Activated naive CD4-positive, alpha-beta T cell (primary cell): ENCODE measurements at places on chromosomes 12 and 14.

DNA sequence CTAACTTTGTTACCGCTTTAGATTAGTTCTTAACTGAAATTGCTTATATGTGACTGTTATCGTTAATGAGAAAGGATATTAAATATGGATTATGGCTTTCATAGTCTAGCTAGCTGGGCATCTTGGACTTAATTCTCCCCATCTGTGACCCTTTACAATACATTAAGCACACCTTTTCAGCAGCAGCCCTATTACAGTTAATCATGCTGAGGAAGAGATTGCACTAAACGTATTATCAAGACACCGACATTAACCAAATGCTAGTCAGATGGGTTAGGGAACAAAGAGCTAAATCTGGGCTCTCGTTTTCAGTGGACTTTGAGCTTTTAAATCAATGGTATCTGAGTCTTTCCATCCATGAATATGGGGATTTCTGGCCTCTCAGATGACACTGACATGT lies 447.5 kb upstream of the DCN start:
- DNase-seq: no peak

DNA sequence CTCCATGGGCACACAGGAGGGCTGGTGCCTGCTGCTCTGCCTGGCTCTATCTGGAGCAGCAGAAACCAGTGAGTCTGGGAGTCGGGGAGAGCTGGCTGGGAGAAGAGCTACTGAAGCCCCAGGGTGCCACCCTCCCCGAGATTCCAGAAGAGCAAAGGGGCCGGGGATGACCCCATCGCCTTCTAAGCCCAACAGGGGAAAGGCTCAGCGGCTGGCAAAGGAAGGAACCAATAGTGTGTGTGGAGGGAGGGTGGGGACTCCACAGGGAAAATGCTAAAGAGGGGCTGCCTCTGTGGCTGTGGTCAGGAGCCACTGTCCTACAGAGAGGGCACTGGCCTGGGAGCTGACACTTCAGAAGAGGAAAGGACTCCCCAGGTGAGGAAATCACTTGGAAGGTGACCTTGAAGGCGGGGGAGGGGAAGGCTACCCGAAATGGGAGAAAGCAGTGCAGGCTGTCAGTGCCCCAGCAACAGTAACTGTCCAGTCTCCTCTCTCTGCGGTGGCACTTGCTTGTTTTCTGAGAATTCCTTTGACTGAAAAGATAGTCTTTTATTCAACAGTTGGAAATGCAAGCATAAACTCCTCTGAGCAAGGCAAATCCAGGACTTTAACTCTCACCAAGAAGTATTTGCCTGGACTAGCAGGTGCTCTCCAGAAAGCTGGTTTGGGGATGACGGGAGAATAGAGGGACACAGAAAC lies 552 bp downstream of the TAPBPL start:
- DNase-seq: no peak

DNA sequence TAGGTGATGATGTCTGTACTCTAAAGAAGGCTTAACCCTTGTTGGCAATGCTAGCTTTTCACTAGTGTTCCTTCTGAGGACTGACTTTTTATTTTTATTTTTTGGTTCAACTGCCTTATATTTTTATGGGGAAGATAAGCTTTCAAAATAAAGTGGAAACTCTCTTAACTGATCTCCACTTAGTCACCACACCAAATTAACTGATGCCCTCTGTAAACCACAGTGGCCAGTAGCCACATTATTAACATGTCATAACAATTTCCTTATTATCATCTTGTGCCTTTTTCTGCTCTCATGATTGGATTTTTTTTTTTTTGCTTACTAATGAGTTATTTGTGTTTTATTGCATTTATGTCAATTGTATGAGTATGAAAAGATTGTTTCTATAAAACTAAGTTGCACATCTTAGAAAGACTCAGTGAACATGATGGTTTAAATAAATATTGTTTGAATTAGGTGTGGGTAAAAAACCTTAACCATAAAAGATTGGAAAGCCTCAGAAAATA lies 56.9 kb downstream of the SCFD1 start:
- no peak for DNase-seq

GRCh38 chr12:104681012-104681690 lies 224.4 kb downstream of the CHST11 start:
- DNase-seq: no peak

GRCh38 chr14:63952933-63953437 lies 100.2 kb downstream of the SYNE2 start:
- no peak for DNase-seq

DNA sequence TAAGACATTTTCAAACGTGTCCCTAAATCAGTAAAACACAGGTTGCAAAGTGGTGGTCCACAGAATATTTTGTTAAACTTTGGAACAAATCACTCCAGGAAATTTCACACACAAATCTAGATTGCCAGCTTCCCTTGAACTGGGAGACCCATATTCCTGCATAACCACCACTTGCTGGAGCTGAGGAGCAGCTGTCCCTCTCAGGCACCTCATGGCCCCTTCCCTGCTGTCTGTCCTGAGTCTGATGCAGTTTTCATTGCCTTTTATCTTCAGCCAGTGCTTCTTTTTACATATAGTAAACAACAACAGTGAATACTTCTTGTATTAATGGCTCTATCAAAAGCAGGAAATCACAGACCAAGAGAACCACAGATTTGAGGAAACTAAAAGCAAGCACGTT lies 289.3 kb downstream of the MED13L start:
- DNase-seq: no peak

- no peak for DNase-seq
Observed at GRCh38 chr12:32454075-32454474, 54.7 kb downstream of the FGD4 start.

- no peak for DNase-seq
Observed at GRCh38 chr14:56664811-56665421, 85.3 kb downstream of the TMEM260 start.

- DNase-seq: no peak
Observed at GRCh38 chr14:95903616-95904107, 27.0 kb downstream of the TUNAR start.

- no peak for DNase-seq
Observed at GRCh38 chr12:29634057-29634456, 136.6 kb upstream of the OVCH1 start.

- DNase-seq: no peak
Observed at GRCh38 chr12:129213551-129213950, 360.3 kb downstream of the GLT1D1 start.

GRCh38 chr12:27592548-27592947 lies 68.5 kb downstream of the PPFIBP1 start:
- DNase-seq: no peak

- no peak for DNase-seq
Observed at GRCh38 chr12:25971654-25972041, 13.2 kb downstream of the RASSF8 start.

DNA sequence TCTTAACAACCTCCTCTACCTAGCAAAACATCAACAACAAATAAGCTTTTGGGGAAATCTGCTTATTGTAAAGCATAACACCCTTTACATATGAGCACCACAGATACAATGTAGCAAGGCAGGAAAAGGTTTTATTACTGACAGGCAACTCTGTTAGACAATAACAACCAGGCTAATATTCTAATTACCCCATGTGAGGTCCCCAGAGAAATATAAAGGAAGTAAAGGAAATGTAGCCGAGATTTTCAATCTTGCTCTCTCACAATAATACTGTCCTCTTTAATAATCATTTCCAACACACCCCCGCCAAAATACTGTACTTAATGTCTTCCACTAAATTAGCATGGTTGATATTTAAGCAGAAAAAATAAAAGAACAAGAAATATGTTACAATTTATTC lies 14.0 kb upstream of the INSM2 start:
- DNase-seq: no peak

DNA sequence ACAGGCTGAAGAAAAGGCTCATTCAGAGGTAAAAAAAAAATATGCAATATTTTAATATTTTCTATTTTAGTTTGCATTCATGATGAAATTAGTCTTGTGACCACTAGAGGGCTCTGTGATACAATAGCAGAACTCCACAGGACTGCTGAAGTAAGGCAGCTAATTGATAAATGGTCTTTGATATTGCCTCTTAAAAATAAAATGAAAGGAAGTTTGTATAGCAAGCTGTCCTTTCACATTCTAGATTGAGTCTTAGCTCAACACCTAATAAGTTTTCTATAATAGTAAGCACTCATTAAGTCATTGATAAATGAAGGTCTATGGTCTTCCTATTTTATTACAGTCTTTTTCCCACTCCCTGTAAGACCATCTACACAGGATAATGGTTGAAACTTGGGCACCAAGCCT lies 315.7 kb downstream of the NAV3 start:
- DNase-seq: no peak

DNA sequence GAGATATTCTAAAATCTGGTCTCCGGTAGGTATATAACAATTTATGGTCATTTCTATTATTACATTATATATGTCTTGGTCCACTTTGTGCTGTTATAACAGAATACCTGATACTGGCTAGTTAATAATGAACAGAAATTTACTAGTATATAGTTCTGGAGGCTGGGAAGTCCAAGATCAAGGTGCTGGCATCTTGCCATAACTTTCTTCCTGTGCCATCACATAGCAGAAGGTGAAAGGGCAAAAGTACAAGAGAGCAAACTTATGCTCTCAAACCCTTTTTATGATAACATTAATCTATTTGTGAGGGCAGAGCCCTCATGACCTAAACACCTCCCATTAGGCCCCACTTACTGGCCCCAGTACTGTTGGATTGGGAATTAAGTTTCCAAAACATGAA lies 17.9 kb upstream of the BATF start:
- no peak for DNase-seq

GRCh38 chr14:33451211-33451610 lies 499.7 kb downstream of the EGLN3 start:
- DNase-seq: no peak

DNA sequence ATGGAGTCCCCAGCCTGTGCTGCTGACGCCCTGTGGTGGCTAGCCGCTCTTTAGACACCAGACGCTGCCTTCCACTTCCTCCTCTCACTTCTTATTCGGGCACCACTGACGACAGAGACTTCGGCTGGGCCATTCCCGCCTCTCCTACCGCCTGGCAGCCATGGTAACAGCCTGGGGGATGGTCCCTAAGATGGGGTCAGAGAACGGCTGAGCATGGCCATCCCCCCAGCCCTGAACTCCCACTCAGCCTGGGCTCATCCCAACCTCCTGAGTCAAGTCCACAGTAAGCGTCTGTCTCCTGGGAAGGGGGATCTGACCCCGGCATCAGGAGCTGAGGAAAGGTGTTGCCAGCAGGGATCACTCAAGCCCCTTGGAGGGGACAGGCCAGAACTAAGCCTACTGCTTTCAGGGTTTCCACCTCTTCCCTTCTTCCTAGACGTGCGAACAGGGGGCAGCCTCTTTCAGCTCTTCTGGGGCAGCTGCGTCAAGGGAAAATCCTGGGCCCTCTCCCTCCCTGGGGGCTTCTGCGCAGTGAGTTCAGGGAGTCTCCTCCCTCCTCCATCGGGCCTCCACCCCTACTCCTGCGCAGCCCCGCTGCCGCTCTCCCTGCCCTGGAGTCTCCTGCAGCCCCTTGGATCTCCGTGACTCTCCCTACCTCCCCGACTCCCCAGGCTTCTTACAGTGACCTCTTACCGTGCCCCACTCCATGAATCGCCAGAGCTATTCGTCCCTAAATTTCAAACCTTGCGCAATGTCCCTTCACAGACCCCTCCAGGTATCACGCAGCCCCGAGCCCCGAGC lies 643 bp upstream of the TAMALIN start:
- DNase-seq: no peak

GRCh38 chr14:55160989-55161388 lies 30.4 kb downstream of the DLGAP5 start:
- no peak for DNase-seq

DNA sequence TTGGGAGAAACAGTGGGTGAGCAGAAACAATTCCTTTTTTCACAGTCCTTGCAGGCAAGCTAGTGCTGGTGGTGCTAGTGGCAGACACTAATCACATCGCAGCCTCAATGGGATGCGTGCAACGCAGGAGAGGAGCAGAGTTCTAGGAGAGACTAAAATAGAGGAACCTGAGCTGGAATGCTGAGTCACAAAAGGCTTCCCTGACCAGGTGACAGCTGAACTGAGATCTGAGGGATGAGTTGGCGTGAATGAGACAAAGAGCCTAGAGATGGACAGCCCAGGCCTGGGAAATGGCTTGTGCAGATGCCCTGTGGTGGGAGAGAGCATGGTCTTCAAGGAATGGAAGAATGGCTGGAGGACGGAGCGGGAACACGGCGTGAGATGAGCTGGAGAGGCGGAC lies 25.8 kb downstream of the ACADS start:
- no peak for DNase-seq

GRCh38 chr12:48982397-48983080 lies 4.4 kb downstream of the WNT1 start:
- no peak for DNase-seq

DNA sequence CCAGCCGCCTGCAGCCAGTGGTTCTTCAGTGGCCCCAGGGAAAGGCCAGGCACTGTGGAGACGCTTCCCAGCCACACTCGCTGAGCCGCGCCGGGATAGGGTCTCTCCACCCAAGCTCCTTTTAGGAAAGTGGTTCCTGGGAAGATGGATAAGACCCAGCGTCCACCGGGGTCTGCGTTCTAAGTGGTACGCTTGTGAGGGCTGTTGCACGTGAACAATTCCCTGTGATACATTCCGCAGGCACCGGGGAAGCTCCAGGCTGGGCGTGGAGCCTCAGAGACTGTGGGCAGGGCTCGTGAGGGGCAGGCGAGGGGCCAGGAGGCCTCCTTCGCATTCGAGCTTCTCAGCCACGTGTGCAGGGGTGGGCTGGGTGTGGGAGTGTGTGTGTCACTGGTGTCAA lies 48.4 kb downstream of the GALNT9 start:
- no peak for DNase-seq

GRCh38 chr14:74314576-74314975 lies 11.8 kb upstream of the ABCD4 start:
- no peak for DNase-seq
